ENCODE measurements at places on chromosomes 2 and 18. TPM values are rescaled to one million over a fixed set of nuclear protein-coding genes. Genes with fewer than 3 reads are reported as not detected.

DCC gene
- not detected for total RNA-seq

ALK gene
- under 0.01 TPM for total RNA-seq

RAX gene
- not detected for total RNA-seq

SPP2 gene
- not detected for total RNA-seq

ANKRD23 gene
- total RNA-seq: 1.3 TPM

LOXHD1 gene
- not detected for total RNA-seq

NEU2 gene
- total RNA-seq: not detected

UGT1A6 gene
- total RNA-seq: not detected

IL36RN gene
- total RNA-seq: not detected

ARMC9 gene
- total RNA-seq: 60.4 TPM

KLHL30 gene
- total RNA-seq: 1.2 TPM

Measured in fibroblast of lung (primary cell).